ENCODE measurements at places on chromosomes 11 and 22. TPM values are rescaled to one million over a fixed set of nuclear protein-coding genes. Genes with fewer than 3 reads are reported as not detected.

The SERHL2 gene
- total RNA-seq, result 0.27 TPM

The ZNF143 gene
- total RNA-seq, result 38.8 TPM

The KDM4D gene
- 1.3 TPM for total RNA-seq

The PPP1CA gene
- total RNA-seq, result 328 TPM

The SEPTIN3 gene
- under 0.01 TPM for total RNA-seq

- DNase-seq, result no peak
These were observed 30.4 kb downstream of the CBL start for GRCh38 chr11:119236490-119236889.

DNA sequence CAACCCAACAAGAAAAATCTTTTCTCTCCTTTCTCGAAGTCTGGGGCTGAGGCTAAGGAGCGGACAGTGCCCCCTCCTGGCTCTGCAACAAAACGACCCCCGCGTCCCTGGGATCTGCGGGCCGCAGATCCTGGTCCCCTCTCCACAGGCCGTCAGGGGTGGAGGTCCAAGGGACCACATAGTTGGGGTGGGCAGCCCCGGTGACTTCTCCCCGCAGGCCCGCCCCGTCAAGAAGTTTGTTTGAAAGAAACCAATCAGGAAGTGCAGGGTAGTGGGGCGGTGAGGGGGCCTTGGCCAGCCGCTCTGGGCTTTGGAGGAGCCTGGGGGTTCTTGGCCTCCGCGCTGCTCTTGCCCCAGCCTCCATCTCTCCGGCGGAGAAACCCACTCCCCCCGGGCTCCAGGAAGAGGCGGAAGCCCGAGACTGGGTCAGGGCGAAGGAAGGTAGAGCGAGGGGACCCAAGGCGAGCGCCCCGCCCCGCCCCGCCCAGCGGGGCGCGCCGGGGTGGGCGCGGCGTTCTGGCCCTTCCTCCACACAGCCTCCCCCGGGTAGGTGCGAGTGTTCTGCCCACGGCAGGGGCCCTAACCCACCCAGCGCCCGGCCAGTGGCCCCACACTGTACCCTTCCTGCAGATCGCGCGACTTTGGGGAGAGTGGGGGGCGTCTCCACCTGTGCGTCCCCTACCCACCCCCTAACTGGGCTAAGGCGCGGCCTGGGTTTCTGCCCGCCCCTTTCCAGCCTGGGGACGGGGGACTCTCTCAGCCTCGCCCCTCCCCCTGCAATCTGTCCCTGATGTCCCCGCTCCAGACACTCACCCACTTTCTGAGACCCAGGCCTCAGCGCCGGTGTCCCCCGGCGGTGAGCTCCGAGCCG is 1.3 kb downstream of the TP53I11 start:
- peak; percentile 65 for DNase-seq

GRCh38 chr11:68279676-68280075 is 7.9 kb upstream of the C11orf24 start:
- no peak for DNase-seq

DNA sequence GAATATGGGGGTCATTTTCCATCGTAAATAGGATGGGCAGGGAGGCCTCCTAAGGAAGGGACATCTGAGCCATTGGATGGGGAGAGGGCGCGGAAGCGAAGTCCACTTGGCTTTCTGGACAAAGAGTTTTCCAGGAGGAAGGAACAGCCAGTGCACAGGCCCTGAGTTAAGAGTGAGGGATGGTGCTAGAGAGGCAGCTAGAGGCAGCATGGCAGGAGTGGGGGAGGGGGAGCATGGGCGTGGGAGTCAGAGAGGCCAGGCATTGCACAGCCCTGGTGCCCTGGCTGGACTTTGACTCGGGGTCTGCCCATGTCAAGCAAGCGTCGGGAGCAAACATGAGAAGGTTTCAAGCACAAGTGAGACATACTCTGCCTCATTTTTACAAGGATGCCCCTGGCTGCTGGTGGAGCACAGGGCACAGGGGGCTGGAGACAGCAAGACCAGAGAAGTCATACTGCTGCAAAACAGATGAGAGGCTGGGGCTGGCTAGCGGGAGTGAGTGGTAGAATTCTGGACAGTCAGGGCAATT is 9.0 kb downstream of the GNAZ start:
- DNase-seq, result no peak

GRCh38 chr11:59615637-59616395 is at the start of gene OSBP:
TSS of gene OSBP (minus strand) at chr11:59615774. CDS start at chr11:59615664, 110 bp downstream.
- peak; percentile 100 for DNase-seq

- DNase-seq, result no peak
These were observed 174.2 kb upstream of the PDGFD start for GRCh38 chr11:104338186-104338585.

DNA sequence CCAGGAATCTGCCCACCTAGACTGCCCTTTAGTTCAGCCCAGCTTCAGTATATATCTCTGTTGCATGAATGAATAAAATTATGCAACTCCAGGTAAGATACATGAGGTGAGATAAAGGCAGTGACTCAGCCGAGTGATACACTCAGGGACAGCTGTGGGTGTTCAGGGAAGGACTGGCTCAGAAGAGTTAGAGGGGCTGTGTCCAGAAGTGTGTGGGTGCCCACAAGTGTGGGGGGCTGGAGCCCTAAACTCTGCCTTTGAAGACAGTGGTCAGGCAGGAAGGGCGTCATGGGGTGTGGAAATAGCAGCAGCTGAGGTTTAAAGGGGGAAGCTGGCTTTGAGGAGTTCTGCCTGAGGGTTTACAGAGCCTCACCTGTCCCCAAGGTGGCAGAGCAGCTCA is 8.3 kb downstream of the FTH1 start:
- no peak for DNase-seq

GRCh38 chr11:68099474-68100405 is 21.4 kb downstream of the CHKA start:
- DNase-seq, result peak; percentile 58
